Activated CD4-positive, CD25-positive, alpha-beta regulatory T cell treated with anti-CD3 and anti-CD28 coated beads, Interleukin-2, amount 50 U/mL, for 16 hours (primary cell): ENCODE measurements at places on chromosomes 5 and 9.

DNA sequence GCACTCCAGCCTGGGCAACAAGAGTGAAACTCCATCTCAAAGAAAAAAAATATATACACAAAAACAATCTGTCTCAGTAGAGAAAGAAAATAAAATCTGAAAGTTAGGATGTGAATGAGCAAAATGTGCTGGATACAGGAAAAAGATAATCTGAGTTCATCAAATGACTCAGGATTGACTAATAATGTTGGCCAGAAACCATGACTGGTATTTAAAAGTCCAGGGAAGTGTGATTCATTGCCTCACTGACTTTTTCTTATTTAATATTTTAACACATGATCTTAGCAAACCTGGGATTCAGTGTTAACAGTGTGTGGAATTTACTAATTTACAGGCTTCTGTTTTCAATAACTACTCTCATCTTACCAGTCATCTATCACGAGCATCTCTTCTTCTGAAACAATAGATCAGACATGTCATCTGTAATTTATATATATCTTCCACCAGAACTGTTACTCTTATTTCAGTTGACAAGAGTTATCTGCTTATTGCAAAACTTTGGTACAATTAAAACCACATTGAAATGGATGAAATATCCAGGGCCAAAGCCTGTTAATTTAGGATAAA lies 256.7 kb downstream of the CDH12 start:
- DNase-seq = no peak

DNA sequence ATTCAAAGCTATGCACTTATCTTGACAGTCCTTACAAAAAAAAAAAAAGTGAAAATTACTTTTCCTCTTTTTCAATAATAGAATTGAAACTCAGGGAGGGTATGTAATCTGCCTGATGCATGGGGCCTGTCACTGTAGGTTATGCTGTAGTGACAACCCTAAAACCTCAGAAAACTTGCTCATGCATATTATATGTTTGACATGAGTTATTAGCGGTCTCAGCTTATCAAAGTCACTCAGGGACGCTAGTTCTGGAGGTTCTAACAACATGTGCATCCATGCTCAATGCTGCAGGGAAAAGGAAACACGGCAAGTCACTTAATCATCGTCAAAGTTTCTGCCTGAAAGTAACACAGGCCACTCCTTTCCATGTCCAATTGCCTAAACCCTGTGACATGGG lies 78.4 kb upstream of the TMEM252 start:
- no peak for DNase-seq

DNA sequence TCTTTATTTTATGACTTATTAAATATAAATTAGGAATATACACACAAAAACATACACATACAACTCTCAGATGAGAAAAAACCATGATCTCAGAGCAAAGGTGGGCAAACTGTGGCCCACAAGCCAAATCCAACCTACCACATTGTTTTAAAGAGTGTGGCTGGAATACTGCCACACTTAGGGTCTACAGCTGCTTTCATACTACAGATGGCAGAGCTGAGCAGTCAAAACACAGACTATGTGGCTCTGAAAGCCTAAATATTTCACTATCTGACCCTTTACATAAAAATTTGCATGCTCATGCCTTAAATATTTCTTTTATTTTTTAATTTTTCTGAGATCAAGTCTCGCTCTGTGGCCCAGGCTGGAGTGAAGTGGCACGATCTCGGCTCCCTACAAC lies 28.3 kb downstream of the LEAP2 start:
- no peak for DNase-seq

- no peak for DNase-seq
Observed at GRCh38 chr5:120683580-120683979, 219.5 kb downstream of the PRR16 start.

DNA sequence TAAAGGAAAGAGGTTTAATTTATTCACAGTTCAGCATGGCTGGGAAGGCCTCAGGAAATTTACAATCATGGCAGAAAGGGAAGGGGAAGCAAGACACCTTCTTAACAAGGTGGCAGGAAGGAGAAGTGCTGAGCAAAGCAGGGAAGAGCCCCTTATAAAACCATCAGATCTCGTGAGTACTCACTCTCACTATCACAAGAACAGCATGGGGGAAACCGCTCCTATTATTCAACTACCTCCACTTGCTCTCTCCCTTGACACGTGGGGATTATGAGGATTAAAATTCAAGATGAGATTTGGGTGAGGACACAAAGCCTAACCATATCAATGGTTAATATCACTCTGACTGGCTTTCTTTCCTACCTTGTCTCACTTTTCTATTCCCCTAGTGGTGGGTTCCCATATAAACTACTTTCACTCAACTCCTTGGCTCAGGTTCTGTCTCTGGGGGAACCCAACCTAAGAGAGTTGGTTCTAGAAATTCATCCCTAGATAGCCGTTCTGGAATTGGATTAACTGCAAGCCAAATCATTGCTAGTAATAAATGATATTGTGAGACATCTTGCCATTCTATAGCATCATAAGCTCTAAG lies 749.8 kb upstream of the GRAMD2B start:
- no peak for DNase-seq

- no peak for DNase-seq
Observed at GRCh38 chr9:18296702-18297055, 177.3 kb upstream of the ADAMTSL1 start.

- no peak for DNase-seq
Observed at GRCh38 chr9:93126151-93126781, 7.8 kb downstream of the NINJ1 start.

DNA sequence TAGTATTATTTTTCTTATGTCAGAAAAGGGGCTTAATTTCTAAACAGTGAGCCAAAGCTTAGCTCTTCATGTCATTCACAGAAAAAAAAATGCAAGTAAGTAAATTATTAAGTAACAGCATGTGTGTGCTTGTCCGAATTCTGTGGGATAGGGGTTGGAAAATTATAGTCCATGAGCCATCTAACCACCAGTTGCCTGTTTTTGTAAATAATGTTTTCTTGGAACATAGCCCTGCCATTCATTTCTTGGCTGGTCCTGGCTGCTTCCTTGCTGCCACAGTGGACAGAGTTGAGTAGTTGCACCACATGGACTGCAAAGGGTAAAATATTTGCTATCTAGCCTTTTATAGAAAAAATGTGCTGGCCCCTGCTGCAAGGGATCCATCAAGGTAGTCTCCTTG lies 513.7 kb upstream of the WWC1 start:
- DNase-seq = no peak

DNA sequence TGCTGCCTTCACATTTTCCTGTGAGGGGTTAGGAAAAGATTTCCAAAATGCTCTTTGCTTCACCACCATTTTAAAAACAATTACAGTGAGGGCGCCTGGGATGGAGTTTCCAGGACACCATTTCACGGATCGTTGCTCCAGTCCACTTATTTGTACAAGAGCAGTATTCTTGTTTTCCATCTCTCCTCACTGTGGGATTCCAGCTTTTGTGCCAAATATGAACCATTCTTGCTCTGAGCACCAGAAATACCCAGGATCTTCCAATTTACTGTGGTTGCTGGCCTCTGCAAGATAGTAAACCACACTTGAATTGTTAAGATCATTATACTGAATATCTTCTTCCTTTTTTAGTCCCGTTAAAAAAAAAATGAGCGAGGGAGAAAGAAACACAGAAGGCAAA lies 899.5 kb downstream of the TLE1 start:
- no peak for DNase-seq

GRCh38 chr5:179731791-179732411 lies 721 bp upstream of the MAML1 start:
- DNase-seq = no peak

GRCh38 chr5:93607367-93608258 lies 24.6 kb downstream of the NR2F1 start:
- no peak for DNase-seq

DNA sequence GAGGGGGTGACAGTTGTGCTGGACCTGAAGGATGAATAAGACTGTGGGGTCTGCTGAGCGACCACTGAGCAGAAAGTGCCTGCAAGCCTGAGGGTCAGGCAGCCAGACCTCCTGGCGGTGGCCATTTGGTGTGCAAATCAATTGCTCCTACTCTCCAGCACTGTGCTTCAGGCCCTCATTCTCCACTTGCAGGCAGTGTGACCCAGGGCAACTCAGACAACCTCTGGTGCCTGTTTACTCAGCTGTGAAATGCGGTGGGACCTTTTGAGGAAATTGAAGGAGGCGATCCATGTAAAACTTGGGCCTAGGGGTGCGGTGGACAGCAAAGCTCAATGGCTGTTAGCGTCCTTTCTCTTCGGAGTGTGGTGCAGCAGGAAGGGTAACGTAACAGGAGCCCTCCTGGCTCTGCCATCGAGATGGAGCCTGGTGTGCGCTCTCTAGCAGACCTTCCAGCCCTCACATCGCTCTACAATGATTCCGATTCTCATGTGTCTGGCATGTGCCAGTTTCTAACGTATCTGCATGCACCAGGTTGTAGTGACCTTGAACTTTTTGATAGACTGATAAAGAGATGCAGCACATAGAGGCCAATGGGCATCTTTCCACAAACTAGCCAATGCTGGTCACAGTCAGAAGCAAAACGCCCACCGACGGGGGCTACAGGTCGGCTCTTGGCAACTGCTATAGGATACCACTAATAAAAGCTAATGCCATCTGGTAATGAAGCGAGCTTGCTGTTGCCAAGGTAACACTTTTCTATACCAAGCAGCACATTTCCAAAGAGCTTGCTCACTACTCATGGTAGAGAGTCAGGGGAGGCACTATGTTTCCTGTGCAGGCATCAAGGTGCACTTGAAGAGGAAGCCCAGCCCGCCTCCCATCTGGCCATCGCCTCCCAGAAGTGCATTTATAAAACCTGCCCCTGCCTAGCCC lies 159.7 kb upstream of the RAPGEF1 start:
- no peak for DNase-seq

- no peak for DNase-seq
Observed at GRCh38 chr5:33867241-33867640, 24.5 kb downstream of the ADAMTS12 start.

DNA sequence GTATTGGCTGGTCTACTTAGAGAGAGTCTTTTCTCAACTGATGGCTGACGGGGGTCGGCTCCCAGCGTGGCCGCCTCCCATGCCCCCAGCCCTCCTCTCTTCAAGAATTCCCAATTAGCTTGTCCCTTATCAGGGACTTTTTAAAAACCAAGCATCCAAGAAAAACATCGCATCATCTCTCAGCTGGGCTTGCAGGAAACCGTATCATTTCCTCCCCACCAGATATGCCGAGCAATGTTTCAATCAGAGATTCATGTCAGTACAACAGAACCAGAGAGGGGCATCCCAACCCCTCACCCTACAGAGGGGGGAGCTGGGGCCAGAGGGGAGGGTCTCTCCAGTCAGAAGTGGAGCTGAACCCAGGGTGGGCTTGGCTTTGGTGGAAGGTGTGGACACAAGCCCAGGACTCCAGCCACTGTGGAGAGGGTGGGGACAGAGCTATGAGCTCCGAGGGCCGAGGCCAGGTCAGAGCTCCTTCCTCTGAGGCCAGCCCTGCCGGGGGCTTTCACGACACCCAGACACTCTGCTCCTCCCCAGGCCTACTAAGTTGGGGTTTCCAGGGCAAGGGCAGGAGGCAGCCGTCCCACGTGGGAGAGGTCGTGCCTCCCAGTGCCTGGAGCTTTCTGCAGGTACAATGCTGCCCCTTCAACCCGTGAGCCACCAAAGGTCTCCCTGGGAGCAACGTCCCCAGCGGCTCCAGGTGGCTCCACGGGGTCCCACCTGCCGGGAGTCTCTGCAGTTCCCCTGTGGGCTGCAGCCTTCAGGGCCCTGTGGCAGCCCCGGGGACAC lies 39.0 kb upstream of the TMEM250 start:
- no peak for DNase-seq

GRCh38 chr9:24900179-24900578 lies 354.5 kb upstream of the IZUMO3 start:
- DNase-seq = no peak

- no peak for DNase-seq
Observed at GRCh38 chr5:157730900-157731271, 334 bp upstream of the THG1L start.

GRCh38 chr5:139650031-139650688 lies 2.0 kb downstream of the CXXC5 start:
- DNase-seq = no peak

- DNase-seq = no peak
Observed at GRCh38 chr5:138726848-138727247, 26.4 kb upstream of the CTNNA1 start.

DNA sequence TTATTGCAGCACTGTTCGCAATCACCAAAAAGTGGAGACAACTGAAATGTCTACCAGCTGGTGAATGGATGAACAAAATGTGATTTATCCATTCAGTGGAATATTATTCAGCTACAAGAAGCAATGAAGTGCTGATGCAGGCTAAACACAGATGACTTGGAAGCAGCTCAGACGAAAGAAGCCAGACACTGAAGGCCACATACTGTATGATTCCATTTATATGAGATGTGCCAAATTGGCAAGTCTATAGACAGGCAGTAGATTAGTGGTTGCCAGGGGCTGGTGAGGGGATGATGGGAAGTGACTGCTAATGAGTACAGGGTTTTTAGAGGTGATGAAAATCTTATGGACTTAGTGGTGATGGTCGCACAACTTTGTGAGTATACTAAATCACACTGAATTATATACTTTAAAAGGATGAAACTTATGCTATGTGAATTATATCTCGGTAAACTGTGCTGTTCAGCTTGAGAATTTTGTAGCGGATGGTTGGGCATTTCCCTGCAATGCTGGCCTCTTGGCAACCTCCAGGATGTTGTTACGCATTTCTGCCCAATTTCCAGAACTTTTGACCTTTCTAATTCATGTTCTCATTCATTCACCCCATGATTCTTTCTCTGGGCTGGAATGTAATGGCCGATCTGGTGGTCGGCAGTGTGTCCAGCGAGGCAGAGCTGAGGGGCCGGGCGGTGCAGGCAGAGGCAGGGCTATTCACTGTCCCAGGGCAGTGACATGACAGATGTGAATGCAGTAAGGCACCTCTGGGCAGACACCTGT lies 22.0 kb upstream of the WNK2 start:
- no peak for DNase-seq

DNA sequence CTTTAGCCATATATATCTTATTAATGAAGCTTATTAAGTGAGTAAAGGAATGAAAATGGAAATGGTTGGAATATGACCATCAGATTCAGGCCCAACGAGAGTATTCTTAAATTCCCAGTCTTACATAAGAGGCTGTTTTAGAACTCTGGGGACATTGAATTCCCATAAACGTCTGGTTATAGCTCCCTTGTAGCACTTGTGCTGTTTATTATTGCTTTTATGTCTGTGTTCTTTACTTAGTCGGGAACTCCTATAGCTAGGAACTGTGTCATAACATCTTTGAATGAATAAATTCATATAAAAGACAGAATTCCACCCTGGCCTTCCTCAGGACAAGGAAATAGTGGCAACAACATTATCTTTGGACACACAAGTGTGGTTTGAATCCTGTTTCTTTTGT lies 58.4 kb downstream of the SH3GL2 start:
- DNase-seq = no peak

- no peak for DNase-seq
Observed at GRCh38 chr9:107336718-107337360, 53.8 kb downstream of the RAD23B start.

DNA sequence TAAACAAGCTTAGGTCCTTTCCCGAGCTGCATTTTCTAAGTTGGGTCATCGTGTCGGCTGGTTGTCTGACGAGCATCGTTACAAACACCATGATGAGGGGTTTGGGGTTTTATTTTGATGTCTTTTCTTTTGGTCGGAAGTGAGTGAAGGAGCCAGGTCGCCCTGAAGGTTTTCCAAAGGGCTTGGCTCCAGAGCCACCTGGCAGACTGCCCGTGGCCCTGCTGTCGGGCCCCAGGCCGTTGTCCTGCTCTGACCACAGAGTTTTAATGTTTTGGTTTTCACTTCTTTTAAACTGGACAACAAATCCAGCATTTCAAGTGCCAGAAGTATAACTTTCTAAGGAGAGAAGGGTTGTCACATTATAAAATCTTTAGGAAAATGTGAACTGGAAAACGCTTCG lies 42.3 kb downstream of the TENT4A start:
- no peak for DNase-seq

- DNase-seq = no peak
Observed at GRCh38 chr9:131198041-131198715, 72.8 kb downstream of the NUP214 start.
